ENCODE measurements at places on chromosomes 16 and 17.

- no peak for DNase-seq
These were observed 5.9 kb upstream of the SPAG7 start for GRCh38 chr17:4973256-4974114.

DNA sequence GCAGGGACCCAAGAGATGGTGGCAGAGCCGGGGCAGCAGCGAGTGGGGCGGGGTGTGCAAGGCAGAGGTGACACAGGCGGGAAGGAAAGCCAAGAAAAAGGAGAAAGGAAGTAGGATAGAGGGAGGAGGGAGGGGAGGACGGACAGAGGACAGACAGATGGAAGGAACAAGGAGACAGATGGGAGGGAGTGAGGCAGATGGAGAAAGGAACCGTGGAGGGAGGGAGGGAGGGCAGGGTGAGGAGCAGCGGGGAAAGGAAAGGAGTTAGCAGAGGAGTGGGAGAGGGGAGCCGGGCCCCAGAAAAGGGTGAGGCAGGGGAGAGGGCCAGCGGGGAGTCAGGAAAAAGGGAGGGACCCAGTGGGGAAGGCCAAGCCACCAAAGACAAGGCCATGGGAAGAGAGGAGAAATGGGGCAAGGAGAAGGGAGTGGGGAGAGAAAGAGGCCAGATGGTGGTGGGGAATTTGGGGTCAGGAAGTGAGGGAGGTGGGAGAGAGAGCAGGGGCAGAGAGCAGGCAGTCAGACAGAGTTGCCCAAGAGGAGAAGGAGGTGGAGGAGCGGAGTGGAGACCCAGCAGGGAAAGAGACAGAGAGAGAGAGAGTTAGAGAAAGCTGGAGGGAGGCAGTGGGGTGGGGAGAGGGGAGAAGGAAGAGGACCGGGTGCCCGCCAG, 13.2 kb upstream of the ASGR1 start:
- no peak for DNase-seq

GRCh38 chr17:45414990-45415881, 17.4 kb downstream of the ARHGAP27 start:
- no peak for DNase-seq

GRCh38 chr17:64162554-64162953, 32.6 kb upstream of the ERN1 start:
- no peak for DNase-seq

- no peak for DNase-seq
These were observed 71.1 kb upstream of the RPL38 start for GRCh38 chr17:74132354-74132753.

GRCh38 chr16:57373117-57373947, 1.0 kb downstream of the CX3CL1 start:
- no peak for DNase-seq

GRCh38 chr17:32483451-32484019, 3.3 kb upstream of the CDK5R1 start:
- DNase-seq, result peak; percentile 14

- no peak for DNase-seq
These were observed 216.2 kb downstream of the HS3ST3A1 start for GRCh38 chr17:13385481-13385911.

DNA sequence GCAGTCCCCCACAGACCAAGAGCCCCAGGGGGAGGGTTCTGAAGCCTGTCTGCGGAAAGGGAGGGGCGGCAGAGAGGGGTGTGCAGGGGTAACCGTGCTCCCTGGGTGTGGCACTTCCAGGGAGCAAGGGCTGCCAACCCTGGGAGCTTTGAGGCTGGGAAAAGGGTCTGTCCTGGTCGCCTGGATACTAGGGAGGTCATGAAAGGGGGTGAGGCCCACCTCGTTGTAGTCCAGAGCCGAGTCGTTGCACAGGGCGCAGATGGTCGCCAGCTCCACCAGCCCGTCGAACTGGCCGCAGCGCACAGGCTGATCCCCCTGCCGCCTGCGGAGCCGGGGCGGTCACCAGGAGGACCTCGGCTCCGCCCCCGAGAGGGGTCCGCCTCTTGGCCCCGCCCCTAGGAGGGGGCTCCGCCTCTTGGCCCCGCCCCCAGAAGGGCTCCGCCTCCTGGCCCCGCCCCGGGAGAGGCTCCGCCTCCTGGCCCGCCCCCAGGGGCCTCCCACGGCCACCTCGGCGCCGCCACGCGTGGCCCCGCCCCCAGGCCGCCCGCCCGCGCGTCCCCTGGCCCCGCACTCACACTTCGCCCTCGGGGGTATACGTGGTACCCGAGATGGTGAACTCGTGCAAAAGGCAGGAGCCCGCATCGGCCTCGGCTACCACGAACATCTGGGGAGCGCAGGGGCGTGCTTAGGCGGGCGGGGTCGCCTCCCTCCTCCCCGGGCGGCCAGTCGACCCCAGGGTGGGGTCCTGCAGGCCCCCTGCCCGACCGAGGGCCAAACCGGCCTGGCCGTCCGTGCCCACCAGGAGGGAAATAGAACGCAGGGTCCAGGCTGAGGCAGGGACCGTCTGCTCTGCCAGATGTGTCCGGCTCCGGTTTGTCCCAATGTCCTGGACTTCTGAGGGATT, 19.5 kb downstream of the ATP2A3 start:
- DNase-seq, result no peak

GRCh38 chr17:57834146-57834741, 15.6 kb downstream of the MRPS23 start:
- DNase-seq, result no peak

GRCh38 chr16:64132759-64133361, 989.0 kb downstream of the CDH11 start:
- DNase-seq, result no peak

GRCh38 chr17:29753845-29754439, 131.2 kb upstream of the CORO6 start:
- no peak for DNase-seq

DNA sequence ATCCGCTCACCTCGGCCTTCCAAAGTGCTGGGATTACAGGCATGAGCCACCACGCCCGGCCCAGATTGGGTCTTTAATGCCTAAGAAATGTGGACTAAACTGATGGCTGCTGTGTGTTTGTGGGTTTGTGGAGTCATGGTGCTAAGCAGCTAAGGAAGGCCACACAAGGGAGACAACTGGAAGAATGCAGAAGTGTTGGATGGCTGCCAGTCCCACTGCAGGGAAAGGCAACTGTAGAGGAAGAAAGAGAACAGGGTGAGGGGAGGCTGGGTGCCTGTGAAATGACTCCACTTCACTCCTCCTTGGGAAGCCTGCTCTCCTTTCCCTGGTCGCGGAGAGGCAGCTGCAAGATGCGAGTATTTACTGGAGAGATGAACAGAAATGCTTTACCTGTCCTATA, 23.5 kb upstream of the SIAH1 start:
- no peak for DNase-seq

DNA sequence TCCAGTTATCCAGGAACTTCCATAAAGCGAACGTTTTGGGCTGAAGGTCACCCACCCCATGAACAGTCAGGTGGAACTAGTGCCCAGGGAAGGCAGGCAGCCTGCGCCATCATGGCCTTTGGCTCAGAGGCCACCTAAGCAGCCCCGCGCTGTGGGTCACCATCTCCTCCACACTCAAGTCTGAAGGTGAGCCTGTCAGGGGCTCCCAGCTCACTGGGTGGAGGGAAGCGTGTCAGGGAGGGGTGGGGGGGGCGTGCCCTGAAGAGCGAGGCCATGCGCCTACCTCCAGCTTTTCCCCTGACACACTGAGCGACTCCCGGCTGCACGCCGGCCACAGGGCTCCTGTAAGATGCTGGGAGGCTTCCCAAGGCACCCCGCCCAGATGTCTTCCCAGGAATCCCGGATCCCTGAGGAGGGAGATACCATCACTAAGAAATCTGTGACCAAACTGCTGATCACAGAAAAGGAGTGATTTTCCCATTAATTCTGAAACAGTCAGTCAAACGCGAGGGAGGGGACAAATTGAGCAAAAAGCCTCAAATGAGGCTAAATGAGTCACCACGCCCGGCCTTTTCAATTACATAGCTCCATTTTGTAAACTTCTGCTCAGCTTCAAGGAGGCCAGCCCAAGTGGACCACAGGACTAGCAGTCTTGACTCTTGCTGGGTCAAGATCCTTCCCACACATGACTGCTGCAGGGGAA, 26.5 kb upstream of the SLC25A19 start:
- DNase-seq, result no peak

DNA sequence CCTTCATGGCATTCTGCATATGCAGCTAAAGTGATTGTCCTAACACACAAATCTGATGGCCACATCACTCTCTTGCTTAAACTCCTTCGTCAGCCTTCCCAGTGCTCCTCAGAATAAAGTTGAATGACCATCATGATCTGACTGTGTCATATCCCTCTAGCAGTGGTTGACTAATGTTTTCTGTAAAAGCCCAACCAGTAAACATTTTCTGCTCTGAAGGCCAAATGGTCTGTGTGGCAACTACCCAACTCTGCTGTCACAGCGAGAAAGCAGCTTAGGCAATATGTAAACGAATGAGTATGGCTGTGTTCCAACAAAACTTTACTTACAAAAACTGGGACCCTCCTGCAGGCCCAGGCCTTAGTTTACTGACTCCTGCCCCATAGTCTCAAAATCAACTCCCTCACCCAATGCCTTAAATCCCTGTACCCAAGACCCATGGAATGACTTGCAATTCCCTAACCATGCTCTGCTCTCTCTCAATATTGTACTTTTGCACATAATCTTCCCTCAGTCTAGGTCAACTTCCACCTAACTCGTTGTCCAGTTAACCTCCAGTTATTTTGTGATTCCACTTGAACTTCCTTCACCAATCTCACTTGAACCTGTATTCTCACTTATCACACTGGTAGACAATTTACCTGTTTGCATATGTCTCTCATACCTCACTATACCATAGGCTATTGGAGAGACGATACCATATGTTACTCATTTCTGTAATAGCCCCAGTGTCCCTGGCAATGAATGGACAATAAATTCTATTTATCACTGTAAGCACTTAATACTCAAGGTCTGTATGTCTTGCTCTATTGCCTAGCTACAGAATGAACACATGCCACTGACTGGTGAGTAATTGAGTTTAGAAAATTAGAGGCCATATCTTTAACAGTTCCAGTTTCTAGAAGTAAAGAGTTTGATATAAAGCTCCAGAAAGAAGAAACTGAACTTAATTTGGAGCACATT, 29.1 kb downstream of the TMEM100 start:
- no peak for DNase-seq

- no peak for DNase-seq
These were observed 66.1 kb upstream of the SLC12A3 start for GRCh38 chr16:56798955-56799354.

- no peak for DNase-seq
These were observed 72.2 kb downstream of the MAF start for GRCh38 chr16:79528338-79528737.

DNA sequence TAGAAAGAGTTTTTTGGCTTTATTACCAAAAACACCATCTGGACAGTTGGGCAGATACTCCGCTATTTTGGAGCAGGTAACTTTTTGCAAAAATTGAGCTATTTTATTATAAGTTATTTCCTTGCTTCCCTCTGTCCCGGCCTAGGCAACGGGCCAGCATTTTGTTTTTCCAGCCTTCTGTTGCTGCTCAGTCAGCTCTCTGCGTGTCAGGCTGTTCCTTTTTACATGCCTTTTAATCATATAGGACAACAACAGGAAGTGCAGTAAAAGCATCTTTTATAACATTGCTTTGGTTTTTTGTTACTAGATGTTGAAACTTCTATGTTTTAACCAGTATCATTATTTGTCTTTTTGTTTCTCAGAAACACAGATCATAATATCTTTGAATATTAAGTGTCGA, 30.4 kb downstream of the PPM1D start:
- peak; percentile 18 for DNase-seq
